Renal pelvis (tissue), 12 donors: ENCODE measurements at places on chromosomes 4 and X.

- DNase-seq, result no peak
Observed at GRCh38 chr4:122702939-122703338, 29.6 kb upstream of the BBS12 start.

DNA sequence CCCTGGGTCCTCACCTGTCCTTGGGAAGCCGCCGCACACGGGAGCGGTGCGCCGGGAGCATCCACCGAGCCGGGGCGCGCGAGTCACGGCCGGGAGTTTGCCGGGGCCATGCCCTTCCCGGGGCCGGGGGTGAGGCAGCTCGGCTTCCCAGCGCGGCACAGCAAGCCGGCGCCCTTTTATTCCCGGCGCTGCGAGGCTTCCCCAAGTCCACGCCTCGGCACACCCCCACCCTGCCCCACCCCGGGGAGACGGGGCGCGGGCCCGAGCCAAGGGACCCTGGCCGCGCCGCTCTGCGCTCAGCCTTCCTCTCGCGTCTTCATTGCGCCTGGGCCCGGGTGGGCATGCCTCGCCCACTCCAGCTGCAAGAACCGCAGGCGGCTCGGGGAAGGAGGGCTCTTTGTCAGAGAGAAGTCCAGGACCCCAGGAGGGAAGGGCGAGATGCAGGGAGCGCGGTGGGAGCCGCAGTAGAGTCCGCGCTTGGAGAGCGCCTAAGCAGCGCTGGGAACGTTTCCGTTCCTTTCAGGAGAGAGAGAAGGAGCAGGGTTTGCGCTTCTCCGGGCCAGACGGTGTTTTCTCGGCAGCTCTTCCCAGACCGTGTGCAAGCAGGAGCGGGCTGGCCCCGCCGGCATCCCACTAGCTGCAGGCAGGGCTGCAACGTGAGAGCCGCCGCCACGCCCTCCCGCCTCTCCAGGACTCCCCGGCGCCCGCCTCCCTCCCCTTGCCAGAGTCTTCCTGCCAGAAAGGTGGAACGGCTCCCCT, at the start of gene MXRA5:
Gene MXRA5 (minus strand): TSS at position 152 of the 759 bp plus-strand sequence. CDS start 2,819 bp downstream, outside the sequence.
- peak; percentile 39 for DNase-seq

DNA sequence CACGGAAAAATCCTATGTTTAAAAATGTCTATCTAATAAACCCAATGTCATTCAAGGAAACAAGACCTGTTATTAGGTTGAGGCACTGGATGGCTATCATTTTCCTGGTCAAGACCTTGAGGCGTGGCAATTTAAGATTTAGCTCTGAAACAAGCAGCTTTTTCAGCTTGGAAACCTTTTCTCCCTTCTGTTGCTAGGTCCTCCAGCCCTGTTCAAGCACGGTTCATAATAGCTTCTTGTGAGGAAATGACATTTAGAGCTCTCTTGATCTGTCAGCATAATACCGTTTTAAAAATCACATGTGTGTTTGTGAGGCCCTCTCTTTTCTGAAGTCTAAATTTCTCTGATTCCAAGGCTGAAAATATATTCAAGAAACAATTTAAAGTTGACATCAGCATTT, 133.6 kb upstream of the GRPR start:
- no peak for DNase-seq

DNA sequence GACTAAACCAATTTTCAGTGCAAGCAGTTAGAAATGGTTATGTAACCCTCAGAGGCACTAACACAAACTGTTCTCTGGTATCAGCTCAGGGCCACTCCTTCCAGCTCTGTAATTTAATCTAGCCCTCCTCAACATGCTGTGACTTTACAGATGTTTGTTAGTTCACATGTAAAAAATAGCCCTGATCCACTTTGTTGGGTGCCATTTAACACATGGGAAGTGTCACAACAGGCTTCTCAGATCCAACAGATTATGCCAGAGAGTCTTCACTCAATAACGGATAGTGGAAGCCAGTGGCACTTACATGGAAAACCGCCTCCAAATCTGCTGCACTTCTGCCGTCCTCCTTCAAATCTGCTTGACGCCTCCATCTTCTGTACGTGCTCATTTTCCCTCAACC, 51.6 kb downstream of the ATP8A1 start:
- DNase-seq, result no peak

DNA sequence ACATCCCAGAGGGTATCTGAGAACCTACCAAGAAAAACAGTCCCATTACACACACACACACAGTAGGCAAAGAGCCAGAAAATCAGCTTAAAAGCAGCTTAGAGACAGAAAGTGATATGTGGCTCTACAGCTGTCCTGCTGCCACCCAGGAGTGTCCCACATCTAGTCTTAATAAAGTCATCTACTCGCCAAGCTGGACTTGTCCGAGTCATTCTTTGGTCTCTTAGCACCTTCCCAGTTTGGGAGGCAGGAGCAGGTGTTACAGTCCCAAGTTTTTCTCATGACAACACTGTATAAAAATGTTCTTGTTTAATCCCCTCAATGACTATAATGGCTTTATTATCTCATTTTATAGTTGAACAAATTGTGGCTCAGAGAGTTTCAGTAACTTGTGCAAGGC, 252.5 kb upstream of the CASK start:
- DNase-seq, result no peak

- DNase-seq, result no peak
Observed at GRCh38 chr4:8736090-8736825, 135.4 kb downstream of the HMX1 start.

DNA sequence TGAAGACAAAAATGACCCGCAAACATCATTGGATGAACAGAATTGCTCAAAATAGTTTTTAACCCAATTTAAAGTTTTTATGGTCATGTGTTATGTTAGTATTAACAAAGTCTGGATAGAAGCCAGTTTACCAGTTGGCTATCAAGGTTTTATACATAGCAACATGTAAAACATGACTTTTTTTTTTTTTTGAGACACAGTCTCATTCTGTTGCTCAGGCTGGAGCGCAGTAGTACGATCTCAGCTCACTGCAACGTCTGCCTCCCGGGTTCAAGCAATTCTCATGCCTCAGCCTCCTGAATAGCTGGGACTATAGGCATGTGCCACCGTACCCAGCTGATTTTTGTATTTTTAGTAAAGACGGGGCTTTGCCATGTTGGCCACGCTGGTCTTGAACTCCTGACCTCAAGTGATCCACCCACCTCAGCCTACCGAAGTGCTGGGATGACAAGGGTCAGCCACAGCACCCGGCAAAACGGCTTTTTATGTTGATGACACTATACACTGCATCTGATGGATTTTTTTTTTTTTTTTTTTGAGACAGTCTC, 3.4 kb downstream of the SAT1 start:
- DNase-seq, result no peak

DNA sequence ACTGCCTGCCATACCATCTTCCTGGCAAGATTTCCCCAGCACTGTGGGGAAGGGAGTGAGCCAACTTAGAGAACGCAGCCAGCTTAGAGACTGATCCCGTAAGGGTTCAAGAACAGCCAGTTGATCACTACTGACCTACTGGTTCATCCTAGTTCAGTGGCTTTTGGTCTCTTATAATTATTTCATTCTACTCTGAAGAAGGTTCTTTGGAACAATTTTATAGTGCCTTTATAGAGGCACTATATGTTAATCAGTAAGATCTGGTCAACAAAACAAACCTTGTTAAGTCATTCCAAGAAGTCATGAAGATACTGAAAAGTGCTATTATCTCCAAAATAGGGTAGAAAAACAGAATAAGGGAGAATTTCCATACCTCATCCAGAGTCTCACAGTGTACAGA, 33.2 kb upstream of the ENPEP start:
- DNase-seq, result no peak

- DNase-seq, result no peak
Observed at GRCh38 chr4:37481547-37482122, 204.5 kb downstream of the RELL1 start.

DNA sequence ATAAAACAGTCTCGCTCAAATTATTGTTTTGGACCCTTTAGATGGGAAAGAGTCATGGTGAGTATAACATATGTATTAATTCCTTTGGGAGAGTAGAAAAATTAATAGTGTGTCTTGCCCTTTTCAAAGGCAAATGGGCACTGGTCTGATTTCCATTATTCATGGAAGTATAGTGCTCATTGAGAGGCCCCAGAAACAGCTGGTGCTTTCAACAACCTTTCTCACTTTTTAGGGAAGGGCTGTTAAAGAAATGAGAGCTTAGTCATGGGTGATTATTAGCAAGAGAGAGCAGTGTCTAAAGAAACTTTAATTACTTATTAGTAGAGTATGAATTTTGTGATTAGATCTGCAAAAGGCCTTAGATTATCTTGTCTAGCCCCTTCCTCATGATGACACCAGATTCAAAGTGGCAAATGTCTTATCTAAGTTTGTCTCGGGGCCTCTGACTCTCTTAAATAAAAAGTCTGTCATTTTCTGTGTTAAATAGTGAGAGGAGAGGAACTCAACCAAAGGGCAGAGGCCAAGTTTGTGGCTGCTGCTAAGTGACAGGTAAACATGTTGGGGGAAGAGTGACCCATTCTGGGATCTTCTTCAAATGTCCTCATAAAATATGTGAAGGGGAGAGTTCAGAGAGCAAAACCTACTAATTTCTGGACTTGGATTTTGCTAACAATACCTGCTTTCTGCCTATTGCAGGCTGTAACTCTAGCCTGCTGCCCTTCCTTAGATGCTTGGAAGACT, 110.6 kb downstream of the REPS2 start:
- no peak for DNase-seq

DNA sequence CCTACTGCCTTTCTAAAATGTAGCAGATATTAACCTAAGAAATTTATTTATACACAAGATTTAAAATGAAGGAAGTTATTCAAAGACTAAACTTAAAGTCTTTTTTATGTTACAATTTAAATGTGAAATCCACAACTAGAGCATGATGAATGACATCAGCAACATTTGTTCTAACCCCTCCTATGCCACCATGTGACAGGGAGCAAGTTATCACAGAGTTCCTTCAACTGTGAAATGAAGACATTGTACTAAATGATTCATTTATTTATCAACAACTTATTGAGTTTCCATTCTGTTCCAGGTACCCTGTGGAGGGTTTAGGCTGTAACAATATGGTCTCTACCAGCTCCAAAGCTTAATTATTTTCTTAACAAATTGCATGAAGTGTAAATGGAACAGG, 76.9 kb downstream of the SLC39A8 start:
- DNase-seq, result no peak

- DNase-seq, result no peak
Observed at GRCh38 chr4:3518511-3518880, 13.7 kb downstream of the LRPAP1 start.

DNA sequence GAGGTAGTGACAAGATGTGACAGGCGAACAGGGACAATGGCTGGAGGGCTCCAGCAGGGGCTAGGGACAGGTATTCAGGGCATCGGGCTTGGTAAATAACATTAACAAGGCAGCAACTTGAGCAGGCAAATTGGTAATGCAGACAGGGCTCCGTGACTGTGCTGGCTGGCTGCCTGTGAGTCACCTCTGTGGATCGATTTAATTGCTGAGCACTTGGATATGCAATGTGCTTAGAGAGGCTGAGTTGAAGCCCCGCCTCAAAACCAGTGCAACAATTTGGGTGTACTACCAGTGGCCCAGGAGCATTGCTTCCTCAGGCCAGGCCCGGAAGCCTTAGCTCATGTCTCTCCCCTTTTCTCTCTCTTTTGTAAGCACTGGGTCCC, 19.5 kb downstream of the CNGA2 start:
- DNase-seq, result no peak

DNA sequence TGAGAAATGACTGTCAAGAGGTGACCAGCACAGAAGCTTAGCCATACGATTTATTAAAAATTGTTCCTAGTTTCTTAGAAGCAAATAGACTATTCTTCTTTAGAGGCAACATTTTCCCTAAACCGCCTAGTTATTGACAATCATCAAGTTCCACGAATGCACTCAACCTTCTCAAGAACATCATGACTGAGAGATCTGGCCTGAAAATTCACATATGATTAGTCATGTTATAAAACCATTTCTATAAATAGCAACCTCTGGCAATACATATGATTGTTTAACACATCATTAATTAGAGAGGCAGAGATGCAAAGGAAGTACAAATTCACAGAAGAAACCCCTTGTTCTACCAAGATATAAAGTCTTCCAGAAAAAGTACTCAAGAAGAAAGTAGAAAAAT, 6.7 kb downstream of the NUP62CL start:
- no peak for DNase-seq

DNA sequence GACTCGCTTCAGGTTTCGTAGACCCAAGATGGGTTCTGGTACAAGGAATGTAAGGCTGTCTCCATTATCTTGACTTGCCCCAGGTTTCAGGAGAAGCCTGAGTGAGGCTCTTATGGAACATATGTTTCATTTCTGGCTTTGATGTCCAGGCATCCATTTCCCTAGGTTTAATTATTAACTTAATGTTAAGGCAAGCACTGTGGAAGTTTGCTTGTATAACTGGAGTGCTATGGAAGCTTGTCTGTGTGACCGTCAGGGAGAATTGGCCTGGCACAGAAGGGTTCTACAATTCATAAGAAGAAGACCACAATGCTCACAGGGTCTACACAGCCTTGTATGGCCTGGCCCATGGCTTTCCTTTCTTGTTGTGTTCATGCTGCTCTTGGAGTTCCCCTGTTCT, 47.2 kb upstream of the PPP1R2C start:
- no peak for DNase-seq

DNA sequence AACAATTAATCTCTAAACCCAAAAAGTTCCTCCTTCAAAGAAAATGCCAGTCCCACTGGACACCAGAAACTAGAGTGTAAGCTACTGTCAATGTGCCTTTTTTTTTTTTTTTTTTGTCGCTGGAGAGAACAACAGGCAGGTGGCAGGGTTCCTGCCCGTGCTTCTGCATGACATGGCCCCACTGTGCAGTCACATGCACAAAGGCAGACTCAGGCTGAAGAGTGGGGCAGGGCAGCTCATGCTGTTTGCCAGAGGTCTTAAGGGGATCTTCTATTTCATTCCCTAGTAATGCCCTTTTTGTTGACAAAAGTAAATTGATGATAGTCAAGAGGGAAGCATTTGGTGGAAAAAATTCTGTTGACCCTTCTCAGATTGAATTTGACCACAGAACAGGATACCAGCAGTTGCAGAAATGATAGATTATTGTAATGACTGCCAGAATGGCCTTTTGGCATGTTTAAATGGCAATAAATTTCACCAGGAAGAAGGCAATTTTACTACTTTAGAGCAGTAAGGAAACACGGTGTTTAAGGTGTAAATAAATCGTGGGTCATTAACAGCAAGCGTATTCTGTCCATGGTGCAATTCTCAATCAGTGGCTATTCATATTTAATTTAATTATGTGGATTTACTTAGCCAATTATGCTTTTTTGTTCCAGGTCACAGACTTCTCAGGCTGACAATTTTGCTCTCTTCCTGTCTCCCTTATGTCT, 80.9 kb downstream of the NKX6-1 start:
- peak; percentile 37 for DNase-seq

DNA sequence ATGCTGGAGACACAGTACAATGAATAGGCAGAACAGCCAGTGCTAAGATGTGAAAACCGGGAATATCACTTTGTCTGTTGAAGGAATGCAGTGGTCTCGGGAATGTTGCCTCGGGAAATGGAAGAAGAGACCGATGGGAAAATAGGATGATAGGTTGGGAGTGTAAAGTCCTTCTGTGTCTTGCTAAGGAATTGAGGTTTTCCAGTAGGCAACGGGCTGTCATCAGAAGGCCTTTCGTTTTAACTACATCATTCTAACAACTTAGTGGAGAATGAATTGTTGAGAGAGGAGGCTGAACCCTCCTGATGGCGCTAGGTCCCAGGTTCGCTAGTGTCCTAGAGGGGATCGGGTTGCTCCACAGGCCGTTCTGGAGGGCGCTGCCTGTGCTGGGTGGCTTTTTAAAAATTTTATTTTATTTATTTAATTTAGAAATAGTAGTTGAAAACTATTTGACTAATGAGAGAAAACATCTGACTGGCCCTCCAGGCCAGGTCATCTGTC, 730 bp downstream of the VBP1 start:
- peak; percentile 10 for DNase-seq
